ENCODE measurements at places on chromosomes 3 and 15.

DNA sequence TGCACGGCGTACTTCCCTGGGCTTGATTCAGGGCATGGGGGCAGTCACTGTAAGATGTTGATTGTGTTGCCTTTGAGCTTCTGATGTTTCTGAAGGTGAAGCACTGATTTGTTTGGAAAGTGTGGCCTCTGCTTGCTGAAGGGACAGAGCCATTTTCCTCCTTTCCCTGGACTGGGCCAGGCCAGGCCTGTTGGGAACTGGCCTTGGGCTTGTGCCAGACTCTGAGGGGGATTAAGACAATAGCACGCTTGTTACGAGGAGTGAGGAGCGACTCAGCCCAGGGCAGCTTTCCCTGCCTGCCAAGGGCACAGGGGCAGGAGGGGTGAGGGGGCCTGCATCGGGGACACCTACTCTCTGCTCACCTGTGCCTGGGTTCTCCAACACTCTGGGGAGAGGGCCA, 42.9 kb downstream of the LINGO1 start:
- no peak for DNase-seq

- DNase-seq, result no peak
Measured at GRCh38 chr15:75597667-75598341, 18.7 kb upstream of the PTPN9 start.

- no peak for DNase-seq
Measured at GRCh38 chr15:78255421-78256043, 8.8 kb upstream of the DNAJA4 start.

DNA sequence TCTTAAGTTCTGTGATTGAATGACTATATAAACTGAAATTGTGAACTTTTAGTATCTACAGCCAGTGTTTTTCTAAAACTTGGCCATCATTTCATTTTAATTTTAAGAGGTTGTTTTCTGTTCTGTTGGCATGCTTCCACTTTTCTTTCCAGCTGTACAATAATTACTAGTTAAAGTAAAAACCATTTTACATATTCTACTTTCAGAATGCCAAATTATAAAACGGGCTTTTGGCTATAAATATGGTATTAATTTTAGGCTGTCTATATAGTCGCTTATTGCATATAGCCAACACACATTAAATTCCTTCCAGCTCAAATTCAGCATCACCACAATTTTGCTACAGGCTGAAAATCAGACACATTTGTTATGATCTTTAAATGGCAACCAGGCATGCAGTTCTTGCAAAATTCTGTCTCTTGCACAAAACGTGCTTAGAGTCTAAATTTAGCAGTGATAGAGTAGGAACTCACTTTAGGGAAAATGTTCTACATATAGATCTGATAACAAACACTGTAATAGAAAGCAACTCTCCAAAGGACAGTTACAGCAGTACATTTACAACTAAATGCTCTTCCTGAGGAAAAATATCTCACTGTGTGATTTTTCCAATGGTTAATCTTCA, 81.1 kb downstream of the BTD start:
- no peak for DNase-seq

GRCh38 chr3:107367353-107367752, 9.9 kb upstream of the CCDC54 start:
- no peak for DNase-seq

- DNase-seq, result no peak
Measured at GRCh38 chr3:53166781-53167291, 5.8 kb downstream of the PRKCD start.

- DNase-seq, result no peak
Measured at GRCh38 chr3:160757233-160758106, 1.4 kb downstream of the PPM1L start.

- DNase-seq, result no peak
Measured at GRCh38 chr3:97265237-97266005, 451.0 kb downstream of the EPHA6 start.

DNA sequence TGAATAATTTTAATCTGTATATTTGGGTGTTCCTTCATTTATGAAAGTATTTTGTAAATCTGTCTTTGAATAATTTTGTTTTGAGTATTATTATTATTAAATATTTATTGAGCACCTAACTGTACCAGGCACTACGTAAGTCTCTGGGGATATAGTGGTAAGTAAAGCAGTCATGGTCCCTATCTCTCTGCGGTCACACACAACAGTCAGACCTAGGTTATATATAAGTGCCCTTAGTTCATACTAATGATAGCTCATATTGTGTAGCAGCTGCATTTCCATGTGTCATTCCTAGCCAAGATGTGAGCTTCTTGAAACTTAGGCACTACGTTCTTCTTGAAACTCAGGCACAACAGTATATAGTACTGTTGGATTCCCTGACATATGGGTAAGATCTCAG, 12.4 kb downstream of the NKTR start:
- DNase-seq, result no peak

- DNase-seq, result no peak
Measured at GRCh38 chr3:155743606-155744005, 1.3 kb downstream of the PLCH1 start.

DNA sequence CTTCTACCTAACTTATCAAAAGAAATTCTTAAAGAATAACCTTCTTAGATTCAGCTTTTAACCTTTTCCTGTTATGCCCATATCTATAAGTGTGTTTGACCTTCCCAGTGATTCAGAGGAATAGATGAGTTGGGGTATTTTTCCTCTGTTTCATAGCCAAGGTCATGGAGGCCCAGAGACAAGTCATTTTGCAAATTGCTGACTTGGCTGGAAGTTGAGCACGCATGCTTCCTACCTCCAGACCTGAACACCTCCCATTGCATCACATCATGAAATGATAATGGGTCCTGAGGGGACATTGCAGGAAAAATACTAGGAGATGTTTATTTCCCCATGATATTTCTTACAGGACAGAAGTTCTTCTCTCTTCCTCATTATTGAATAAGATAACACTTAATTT, 158.6 kb upstream of the LMCD1 start:
- DNase-seq, result no peak

DNA sequence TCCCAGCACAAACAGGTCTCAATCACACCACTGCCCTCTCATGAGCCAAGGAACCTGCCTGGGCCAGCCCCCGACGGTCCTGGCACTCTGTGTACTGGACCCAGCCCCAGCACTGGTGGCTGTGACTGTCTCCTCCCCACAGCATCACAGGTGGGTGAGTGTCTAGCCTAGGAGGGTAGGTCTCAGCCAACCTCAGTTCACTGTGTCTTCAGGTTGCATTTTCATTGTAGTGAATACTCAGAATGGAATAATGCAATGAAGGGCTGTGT, 163.4 kb upstream of the NSMCE3 start:
- DNase-seq, result no peak

DNA sequence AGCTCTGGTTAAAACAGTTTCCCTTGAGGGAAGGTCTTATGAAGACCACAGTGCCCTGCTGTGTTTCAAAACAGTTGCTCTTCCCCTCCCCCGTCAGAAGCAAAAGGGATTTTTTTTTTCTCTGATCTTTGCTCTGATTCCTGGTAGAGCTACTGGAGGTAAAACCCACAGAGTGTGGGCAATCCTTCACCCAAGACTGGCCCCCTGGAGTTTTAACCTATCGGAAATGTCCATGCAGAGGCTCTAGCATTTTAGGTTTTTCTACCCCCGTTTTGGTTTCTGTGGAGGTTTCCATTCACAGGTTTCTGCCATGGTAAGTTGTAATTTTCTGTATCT, 27.7 kb downstream of the GRM2 start:
- no peak for DNase-seq

GRCh38 chr15:79965846-79966630, 5.0 kb downstream of the BCL2A1 start:
- DNase-seq, result no peak

DNA sequence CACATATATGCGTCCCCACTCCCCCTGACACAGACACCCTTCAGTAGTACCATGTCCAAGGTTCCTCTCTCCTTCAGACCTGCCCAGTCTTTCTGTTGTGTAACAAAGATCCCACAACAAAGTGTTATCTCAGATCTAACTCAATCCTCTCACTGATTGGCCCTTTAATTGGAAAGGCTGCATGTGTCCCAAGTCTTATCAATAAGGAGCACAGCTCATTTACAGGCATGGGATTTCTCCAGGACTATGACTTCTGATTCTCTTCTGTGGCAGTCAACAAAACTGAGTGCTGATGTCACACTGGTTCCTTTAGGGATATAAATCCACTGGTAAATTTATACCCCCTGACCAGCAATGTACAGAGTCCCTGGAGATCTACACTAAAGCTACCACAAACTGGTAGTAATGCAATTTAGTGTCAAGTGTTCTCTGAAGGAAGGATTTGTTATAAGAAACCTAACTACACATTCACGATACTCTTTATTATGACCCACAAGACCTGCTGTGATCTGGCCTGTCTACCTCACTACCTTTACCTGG, 28.1 kb downstream of the CLK3 start:
- no peak for DNase-seq

DNA sequence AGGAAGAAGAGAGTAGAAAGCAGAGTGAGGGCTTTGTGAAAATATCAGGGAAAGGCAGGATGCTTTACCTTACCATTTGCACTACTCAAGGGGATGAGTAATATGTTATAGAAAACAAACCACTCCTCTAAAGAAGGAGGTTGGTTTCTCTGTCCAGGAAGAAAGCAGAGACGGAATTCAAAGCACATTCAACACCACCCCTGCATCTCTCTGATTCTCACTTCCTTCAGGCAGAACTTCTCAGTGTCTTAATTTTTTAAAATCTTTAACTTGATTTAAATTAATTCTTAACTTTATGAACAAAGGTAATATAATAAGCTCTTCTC, 82.4 kb downstream of the NR2F2 start:
- no peak for DNase-seq

DNA sequence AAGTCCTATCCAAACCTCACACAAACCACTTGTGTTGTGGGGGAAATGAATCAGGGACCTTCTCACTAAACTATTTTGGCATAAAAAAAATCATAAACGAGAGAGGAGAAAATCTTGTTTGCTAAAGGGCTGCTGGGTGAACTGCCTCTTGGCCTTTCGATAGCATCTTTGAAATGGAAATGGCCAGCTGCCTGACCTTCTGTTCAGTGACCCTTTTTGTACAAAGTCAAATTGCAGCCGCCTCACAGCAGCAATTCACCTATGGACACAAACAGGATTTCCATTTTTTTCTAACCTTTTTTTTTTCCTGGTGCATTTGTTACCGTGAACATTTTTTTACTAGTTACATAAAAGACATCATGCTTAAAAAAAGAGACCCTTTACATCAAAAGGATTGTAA, 89.0 kb upstream of the ONECUT1 start:
- no peak for DNase-seq

DNA sequence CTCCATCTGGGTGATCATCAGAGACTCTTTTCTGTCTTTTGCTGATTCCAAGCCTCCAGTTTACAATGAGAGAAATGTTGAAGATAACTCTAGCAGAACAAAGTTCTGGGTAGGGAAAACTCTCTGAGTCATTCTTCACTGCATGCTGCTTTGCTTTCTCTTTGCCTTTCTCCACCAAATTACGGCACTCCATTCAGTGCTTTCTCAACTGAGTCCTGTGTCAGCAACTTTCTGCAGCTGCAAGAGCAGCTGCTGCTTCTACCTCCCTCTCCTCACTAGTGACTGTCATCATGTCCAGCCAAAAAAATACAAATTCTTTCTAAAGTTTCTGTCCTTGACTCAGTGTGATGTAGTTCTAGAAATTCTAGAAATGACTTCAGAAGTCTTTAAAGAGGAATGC, 953.8 kb downstream of the IGSF11 start:
- DNase-seq, result no peak

DNA sequence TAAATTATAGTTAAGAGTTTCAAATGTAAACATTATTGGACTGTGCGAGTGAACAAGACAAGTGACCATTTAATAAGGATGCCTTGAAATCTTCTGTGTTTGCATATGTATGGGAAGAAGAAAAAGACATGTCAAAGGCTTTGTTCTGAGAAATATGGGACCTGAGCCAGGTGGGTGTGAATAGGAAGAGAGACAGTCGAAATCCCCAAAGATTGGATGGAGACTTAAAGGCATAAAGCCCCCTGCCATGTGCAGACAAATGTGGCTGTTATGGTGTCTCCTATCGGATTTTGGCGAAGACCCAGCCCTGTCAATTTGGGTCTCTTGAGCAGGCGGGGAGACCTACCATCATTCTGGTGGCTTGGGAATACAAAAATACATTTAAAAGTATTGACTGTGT, 16.9 kb downstream of the FXR1 start:
- no peak for DNase-seq

DNA sequence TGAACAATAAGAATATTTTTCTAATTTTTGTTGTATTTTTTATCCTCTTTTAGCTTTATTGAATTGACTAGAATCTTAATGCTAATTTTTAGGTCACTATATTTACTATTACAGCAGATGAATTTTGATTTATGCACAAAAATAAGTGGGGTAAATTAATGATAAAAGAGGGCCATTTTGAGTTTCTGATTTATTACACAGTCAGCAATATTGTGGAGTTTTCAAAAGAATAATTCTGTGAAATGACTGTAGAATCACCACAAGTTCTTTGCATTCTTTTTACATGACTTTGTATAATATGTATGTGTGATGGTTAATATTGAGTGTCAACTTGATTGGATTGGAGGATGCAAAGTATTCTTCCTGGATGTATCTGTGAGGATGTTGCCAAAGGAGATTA, 812.4 kb upstream of the DPPA4 start:
- DNase-seq, result no peak

GRCh38 chr3:20105513-20106280, 65.5 kb downstream of the KAT2B start:
- DNase-seq, result no peak

DNA sequence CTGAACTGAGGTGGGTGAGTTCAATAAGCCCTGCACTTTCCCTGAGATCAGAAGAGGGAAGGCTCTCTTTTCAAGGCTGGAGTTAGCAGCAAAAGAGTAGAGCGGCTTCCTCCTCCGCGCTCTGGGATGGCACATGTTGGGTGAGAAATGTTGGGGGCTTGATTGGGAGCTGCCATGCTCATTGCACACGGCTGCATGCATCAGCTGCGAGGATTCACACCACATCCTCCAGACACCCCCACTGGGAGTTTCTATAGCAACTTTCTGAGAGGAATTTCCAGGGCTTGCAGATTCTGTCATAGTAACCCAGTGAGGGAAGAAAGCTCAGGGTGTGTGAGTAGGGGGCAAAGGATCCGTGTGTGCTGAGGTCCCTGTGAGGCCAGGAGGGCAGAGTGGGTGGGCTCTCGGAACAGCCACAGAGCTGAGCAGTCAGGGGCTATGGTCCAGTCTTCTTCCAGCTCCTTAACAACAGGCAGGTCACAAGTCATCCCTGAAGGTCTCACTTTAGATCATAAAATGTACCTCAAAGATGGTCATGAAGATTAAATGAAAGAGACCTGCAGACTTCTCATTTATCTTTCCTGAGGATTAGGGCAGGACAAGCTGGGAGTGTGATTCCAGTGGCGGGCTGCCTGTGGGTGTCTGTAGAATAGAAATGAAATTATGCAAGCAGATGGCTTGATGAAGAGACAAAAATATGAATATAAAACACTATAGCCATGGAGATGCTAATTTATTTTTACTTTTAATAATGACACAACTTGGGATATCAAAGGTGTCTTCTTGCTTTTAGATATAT, 75.7 kb upstream of the CHRNA7 start:
- no peak for DNase-seq
